Stimulated activated CD8-positive, alpha-beta memory T cell treated with anti-CD3 and anti-CD28 coated beads, Interleukin-4, amount 100 ng/mL, for 1 hour (primary cell): ENCODE measurements at places on chromosomes 6 and 20.

- no peak for DNase-seq
Observed at GRCh38 chr6:40968620-40969164, 70.3 kb downstream of the UNC5CL start.

DNA sequence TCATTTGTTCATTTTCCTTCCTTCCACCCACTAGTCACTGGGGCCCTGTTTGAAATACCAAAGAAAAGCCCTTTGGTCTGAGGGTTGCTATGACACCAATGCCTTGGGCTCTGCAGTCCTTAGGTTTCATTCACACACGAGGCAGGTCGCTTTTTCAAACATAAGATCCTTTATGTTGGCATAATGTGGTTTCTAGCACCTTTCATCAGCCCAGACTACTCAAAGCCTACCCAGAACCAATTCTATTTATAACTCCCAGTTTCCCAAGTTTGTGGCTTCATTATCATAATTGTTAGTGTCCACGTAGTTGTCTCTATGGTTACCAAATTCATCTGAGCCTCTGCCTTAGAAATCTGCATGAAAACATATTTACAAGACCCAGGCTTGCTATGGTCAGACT, 6.6 kb upstream of the TP53RK start:
- no peak for DNase-seq

DNA sequence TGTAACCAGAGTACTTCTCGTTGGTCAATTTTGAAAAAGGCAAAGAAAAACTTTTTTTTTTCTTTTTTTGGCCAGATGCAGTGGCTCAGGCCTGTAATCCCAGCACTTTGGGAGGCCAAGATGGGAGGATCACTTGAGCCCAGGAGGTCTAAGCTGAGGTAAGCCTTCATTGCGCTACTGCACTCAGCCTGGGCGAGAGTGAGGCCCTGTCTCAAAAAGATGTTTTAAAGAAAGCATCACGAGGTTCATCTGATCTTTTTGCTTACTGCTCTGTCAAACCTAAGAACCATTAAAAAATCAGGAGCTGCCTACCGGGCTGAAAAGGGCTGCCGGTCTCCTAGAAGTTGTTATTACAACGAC, 607 bp downstream of the LYRM2 start:
- DNase-seq, result no peak

DNA sequence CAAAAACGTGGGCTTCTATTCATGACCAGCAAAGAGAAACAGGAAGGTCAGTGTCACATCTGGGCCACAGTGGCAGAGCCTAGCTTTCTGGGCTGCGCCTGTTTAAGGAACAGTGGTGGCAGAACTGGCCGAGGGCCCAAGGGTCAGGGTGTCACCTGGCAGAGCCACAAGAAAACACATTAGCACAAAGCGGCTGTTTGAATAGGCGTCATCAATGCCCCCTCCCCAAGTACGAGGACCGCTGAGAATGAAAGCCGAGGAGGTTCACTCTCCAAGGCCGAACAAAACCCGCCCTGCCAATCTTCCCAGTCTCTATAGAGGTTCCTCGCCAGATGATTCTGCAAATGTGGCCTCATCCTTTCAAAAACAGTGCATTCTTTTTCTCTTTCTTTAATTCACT, 125.2 kb upstream of the TRAF3IP2 start:
- DNase-seq, result no peak

GRCh38 chr6:166334878-166335277, 7.5 kb downstream of the SFT2D1 start:
- DNase-seq, result no peak

- no peak for DNase-seq
Observed at GRCh38 chr20:47672166-47672565, 113.1 kb downstream of the SULF2 start.

DNA sequence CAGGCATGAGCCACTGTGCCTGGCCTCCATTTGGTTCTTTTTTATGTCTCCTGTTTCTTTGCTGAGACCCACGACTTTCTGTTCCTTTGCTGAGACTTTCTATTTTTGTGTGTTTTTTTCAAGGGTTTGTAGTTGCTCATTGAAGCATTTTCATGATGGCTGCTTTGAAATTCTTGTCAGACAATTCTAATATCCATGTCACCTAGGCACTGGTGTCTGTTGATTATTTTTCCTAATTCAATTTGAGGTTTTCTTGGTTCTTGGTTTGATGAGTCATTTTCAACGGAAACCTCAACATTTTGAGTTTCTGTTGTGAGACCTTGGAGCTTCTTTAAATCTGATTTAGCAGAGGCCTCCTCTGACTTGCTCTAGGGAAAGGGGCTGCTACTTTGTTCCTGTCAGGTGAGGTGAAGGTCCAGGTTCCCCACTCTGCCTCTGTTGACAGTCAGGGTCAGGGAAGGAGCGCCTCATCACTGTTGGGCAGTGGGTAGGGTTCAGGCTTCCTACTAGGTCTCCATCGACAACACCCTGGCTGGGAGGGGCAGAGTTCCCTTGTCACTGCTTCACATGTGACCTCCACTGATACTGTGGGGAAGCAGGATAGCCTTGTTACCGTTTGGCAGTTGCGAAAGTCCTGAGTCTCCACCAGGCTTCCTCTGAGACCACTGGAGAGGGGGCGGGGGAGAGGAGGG, 67.2 kb upstream of the RNF24 start:
- no peak for DNase-seq

- DNase-seq, result no peak
Observed at GRCh38 chr6:1104988-1105670, 206.8 kb upstream of the FOXQ1 start.

DNA sequence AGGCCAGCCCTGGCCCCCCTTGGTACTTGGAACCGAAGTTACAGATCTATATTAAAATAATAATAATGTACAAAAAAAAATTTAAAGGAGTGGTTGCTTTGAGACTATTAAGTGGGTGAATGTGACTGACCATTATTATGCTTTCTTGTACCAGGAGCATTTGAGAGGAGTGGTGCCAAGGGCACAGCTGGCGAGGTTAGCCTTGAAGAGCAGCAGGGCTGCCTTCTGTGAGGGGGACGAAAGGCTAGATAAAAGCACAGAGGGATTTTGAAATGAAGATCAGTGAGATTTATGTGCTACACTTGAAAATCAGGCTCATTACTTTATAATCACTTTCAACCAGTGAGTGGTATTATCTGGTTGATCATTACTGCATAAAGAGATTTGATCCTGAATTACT, 48.6 kb downstream of the FIG4 start:
- DNase-seq, result no peak

- DNase-seq, result no peak
Observed at GRCh38 chr6:148375401-148375800, 32.8 kb downstream of the SASH1 start.
